ENCODE measurements at places on chromosomes 7 and 10.

DNA sequence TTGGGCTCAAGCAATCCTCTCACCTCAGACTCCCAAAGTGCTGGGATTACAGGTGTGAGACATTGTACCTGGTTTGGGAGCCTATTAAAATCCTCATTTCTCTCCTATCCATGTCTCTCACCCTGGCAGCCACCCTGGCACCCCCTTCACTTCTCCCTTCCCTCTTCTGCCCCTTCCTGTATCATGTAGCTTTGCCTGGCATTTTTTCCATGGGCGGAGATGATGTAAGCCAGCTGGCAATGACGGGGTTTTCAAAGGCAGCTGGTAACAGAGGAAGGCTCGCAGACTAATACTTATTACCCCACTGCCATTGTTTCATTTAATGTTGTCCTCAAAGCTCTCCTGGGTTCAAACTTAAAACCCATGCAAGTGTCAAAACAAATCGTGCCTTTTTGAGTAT, 61.9 kb downstream of the RGS10 start:
- no peak overlapping the region for H3K27ac ChIP-seq
- H3K27me3 ChIP-seq: no peaks in the 10 kb centered on the region
- no peaks in the 10 kb centered on the region for H3K4me1 ChIP-seq

DNA sequence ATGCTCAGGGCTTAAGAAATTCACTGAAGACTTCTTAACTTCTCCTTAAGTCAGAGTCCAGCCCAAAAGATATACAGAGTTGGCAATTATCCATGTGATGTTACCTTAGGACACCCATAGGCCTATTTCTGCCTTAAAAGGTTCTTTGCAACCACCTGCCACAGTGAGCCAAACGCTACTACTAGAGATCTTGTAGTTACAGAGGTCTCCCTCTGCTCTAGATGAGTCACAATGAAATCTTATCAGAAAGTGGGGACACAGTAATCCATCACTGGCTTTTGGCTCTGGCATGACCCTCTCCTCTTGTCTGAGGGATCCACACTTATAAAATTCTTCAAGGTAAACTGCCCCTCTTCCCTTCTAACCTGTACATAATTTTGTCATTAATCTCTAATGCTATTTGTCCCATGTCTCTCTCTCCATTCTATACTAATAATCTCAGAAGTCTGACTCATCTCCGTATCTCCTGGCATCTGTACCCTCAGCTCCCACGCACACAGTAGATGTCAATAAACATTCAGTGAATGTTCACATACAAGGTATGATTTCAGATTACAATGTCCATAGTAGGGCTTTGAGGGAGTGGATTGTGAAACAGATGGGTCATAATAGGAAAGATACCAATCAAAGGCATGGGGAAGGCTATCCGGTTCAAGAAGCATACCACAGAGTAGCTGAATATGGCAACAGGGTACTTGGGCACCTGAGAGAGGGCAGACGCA, 112.1 kb downstream of the SGMS1 start:
- H3K27me3 ChIP-seq: no peaks in the 10 kb centered on the region
- H3K4me1 ChIP-seq: peaks cover 19% of the 10 kb centered on the region
- no peak overlapping the region for H3K4me3 ChIP-seq
- no peak overlapping the region for H3K27ac ChIP-seq
- H3K36me3 ChIP-seq: no peaks in the 10 kb centered on the region

GRCh38 chr10:62437696-62438095, 63.5 kb downstream of the ZNF365 start:
- no peaks in the 10 kb centered on the region for H3K36me3 ChIP-seq
- no peaks in the 10 kb centered on the region for H3K4me1 ChIP-seq

GRCh38 chr10:6204341-6205191, 1.8 kb downstream of the PFKFB3 start:
- peaks cover 11% of the 10 kb centered on the region for H3K4me1 ChIP-seq
- peak overlapping the region; percentile 75 for H3K4me3 ChIP-seq
- peak; percentile 43 for DNase-seq
- H3K27ac ChIP-seq: no peak overlapping the region
- H3K36me3 ChIP-seq: no peaks in the 10 kb centered on the region

DNA sequence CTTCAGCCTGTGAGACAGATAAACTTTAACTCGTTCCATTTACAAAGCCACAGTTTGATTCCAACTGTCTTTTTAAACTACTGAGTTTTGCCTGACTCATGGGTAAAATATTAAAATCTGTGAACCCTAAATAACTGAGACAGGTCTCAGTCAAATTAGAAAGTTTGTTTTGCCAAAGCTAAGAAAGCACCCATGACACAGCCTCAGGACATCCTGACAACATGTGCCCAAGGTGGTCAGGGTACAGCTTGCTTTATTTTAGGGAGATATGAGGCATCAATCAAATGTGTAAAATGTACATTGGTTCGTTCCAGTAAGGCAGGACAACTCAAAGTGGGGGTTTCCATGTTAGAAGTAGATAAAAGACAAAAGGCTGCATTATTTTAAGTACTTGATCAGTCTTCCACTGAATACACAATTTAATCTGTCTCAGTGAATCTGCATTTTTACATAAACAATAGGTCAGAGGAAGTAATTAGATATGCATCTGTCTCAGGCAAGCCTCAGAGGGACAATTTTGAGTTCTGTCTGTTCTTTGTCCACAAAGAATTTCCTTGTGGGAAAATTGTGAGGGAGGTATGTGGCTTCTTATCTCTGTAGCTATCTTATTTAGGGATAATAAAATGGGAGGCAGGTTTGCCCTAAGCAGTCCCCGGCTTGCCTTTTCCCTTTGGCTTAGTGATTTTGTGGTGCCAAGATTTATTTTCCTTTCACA, 11.0 kb upstream of the PIP start:
- no peaks in the 10 kb centered on the region for H3K36me3 ChIP-seq
- no peak overlapping the region for H3K27ac ChIP-seq
- no peak overlapping the region for H3K4me3 ChIP-seq
- DNase-seq: no peak
- H3K27me3 ChIP-seq: no peaks in the 10 kb centered on the region

DNA sequence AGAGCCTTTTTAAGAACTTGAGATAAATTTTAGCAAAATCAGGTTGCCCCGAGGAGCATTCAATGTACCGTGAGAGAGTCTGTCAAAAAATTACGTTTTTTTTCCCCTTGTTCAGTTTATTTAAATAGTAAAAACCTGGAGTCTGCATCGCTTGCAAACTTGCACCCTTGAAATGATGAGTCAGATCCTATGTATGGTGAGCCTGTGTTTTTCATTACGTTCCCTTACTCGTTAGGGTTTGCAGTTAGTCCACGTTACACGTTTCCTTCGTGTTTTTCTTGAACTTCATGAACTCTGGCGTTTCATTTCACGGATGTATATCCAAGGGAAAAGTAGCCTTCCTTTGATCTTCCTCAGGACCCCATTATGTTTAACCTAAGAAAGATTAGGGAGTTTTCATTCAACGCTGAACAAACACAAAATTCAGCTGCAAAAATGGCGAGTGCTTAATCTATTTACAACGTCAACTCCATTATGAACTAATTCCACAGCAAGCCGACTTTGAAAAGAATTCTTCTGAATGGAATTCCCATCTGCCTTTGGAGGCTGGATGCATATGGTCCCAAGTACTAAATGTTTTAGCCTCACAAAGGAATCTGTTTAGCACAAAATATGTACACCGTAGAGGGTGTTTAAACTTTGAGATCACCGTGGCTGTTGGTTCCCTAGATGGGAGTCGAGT, 182.4 kb downstream of the MYOF start:
- no peaks in the 10 kb centered on the region for H3K36me3 ChIP-seq
- no peaks in the 10 kb centered on the region for H3K27me3 ChIP-seq
- H3K4me3 ChIP-seq: no peak overlapping the region
- H3K4me1 ChIP-seq: no peaks in the 10 kb centered on the region
- DNase-seq: no peak

- H3K27me3 ChIP-seq: no peaks in the 10 kb centered on the region
- H3K4me1 ChIP-seq: no peaks in the 10 kb centered on the region
- no peak overlapping the region for H3K4me3 ChIP-seq
- H3K27ac ChIP-seq: no peak overlapping the region
- no peaks in the 10 kb centered on the region for H3K36me3 ChIP-seq
Observed at GRCh38 chr7:18659746-18660145, 164.2 kb downstream of the HDAC9 start.

- no peak overlapping the region for H3K4me3 ChIP-seq
- no peak overlapping the region for H3K27ac ChIP-seq
- no peak for DNase-seq
- H3K36me3 ChIP-seq: no peaks in the 10 kb centered on the region
Observed at GRCh38 chr10:26464632-26465280, 26.6 kb downstream of the APBB1IP start.

GRCh38 chr7:94436700-94437099, 42.0 kb downstream of the COL1A2 start:
- H3K4me3 ChIP-seq: no peak overlapping the region
- H3K4me1 ChIP-seq: no peaks in the 10 kb centered on the region
- no peaks in the 10 kb centered on the region for H3K27me3 ChIP-seq
- no peak for DNase-seq
- H3K27ac ChIP-seq: no peak overlapping the region

GRCh38 chr10:126270111-126270510, 118.2 kb downstream of the ADAM12 start:
- no peak overlapping the region for H3K27ac ChIP-seq
- no peaks in the 10 kb centered on the region for H3K27me3 ChIP-seq
- DNase-seq: no peak
- no peaks in the 10 kb centered on the region for H3K4me1 ChIP-seq

DNA sequence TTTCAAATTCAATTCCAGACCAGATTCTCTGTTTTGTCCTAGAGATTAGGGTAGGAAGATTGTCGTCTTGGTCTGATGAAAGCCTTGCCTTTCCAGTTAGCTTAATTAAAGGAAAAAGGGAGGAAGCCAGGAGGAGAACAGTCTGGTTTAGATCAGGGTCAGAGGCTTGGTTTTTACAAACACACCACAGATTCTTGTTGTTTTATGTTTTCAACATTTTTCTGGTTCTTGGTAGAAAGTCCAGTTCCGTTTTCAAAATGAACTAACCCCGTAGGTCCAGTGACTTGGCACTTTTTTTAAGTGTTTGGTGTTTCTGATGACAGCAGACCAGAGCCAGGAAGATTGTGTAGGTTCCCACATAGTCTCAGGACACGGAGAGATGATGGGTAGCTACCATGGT, 167.1 kb upstream of the INHBA start:
- H3K27ac ChIP-seq: no peak overlapping the region
- H3K36me3 ChIP-seq: no peaks in the 10 kb centered on the region
- no peaks in the 10 kb centered on the region for H3K27me3 ChIP-seq
- H3K4me1 ChIP-seq: no peaks in the 10 kb centered on the region
- H3K4me3 ChIP-seq: no peak overlapping the region

GRCh38 chr10:32229170-32229569, 117.8 kb downstream of the EPC1 start:
- no peaks in the 10 kb centered on the region for H3K4me1 ChIP-seq
- H3K27me3 ChIP-seq: no peaks in the 10 kb centered on the region
- no peak overlapping the region for H3K27ac ChIP-seq
- H3K36me3 ChIP-seq: no peaks in the 10 kb centered on the region
- H3K4me3 ChIP-seq: no peak overlapping the region

GRCh38 chr10:50740293-50740648, 535 bp downstream of the ASAH2B start:
- peak overlapping the region; percentile 71 for H3K4me3 ChIP-seq
- DNase-seq: no peak
- H3K36me3 ChIP-seq: no peaks in the 10 kb centered on the region

- no peak overlapping the region for H3K27ac ChIP-seq
- peak overlapping the region; percentile 42 for H3K4me3 ChIP-seq
- no peaks in the 10 kb centered on the region for H3K36me3 ChIP-seq
- no peaks in the 10 kb centered on the region for H3K27me3 ChIP-seq
Observed at GRCh38 chr10:75276069-75276872, 40.5 kb upstream of the COMTD1 start.

GRCh38 chr10:121567569-121567968, 30.7 kb downstream of the FGFR2 start:
- no peak overlapping the region for H3K27ac ChIP-seq
- H3K36me3 ChIP-seq: no peaks in the 10 kb centered on the region
- H3K4me1 ChIP-seq: no peaks in the 10 kb centered on the region
- no peaks in the 10 kb centered on the region for H3K27me3 ChIP-seq
- no peak overlapping the region for H3K4me3 ChIP-seq

- H3K27ac ChIP-seq: no peak overlapping the region
- H3K4me3 ChIP-seq: no peak overlapping the region
- DNase-seq: no peak
- H3K36me3 ChIP-seq: no peaks in the 10 kb centered on the region
- no peaks in the 10 kb centered on the region for H3K4me1 ChIP-seq
Observed at GRCh38 chr10:26214004-26214403, 2.6 kb upstream of the GAD2 start.

DNA sequence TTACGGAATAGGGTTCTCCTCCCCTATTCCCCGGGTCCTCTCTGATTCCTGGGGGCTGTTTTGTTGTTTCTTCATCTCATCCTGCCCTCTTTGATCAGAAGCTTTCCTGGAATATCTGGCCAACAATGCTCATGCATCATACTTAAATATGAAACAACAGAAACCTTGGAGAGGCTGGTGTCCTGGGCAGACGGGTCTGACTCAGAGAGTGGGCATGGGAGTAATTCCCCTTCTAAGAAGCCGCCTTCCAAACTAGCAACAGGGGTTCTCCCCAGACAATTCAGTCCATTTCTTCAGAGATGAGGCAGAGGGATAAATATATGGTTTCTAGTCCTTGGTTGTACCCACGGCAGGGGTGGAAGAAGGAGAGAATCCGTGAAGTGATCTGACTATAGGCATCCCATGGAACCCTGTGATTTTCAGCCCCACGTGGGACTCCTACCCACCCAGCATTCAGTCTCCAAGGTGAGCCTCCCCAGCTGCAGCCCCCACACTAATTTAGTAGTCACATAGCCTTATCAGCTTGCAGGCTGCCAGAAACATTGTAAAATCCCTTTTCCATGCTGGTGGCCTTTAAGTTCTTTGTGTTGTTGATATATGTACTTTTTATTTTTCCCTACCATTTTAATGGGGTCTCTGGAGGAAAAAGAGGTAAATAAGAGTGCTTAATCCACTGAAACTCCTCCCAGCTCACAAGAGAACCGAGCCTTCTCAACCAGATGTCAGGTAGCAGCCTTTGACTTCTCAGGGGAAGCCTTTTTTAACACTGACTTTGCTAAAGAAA, 119.2 kb downstream of the SFMBT2 start:
- no peaks in the 10 kb centered on the region for H3K27me3 ChIP-seq
- no peak overlapping the region for H3K4me3 ChIP-seq
- H3K27ac ChIP-seq: no peak overlapping the region
- DNase-seq: no peak

DNA sequence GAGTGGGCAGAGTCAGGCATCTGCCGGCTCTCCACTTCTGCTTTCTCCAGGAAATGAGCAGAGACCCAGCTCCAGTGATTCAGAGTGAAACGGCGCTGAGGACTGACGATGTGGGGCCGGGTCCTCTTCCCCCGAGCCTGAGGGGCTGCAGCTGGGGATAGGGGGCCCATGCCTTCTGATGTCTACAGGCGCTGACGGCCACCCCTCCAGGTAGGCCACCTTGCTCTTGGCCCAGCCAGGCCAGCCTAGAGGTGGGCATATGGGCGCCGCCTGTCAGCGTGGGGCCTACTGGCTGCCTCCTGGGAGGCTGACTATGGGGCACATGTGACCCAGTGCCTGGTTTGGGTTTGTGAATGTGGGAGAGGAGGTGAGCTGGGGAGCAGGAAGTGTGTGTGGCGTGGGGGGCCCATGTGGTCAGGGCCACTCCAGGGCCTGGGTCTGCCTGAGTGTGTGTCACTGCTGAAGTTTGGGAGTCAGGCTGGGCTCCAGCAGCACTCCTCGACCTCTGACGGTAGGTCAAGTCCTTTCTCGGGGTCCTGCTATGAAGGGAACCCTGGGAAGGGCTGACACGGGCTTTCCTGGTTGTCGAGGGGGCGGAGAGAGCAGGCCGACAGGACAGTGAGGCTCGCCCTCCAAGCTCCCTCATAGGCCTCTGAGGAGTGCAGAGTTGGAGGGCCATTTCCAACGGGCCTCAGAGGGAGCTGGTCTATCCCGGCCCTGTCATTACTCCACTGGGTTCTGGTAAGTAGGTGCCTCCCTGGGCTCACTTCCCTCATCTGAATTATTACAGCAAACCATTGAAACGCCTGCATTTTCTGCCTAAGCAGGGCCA, at the start of gene WDFY4:
Gene WDFY4, plus strand, starts transcription at position 82 of the 832 bp plus-strand sequence. CDS start 24,860 bp downstream, outside the sequence.
- peak within 1 kb of the TSS; percentile 36 for H3K27ac ChIP-seq
- DNase-seq: no peak
- H3K27me3 ChIP-seq: no peaks in the 10 kb centered on the region
- H3K4me1 ChIP-seq: no peaks in the 10 kb centered on the region

All from colonic mucosa (tissue), 4 donors.